ENCODE measurements at places on chromosomes 13 and 19.

DNA sequence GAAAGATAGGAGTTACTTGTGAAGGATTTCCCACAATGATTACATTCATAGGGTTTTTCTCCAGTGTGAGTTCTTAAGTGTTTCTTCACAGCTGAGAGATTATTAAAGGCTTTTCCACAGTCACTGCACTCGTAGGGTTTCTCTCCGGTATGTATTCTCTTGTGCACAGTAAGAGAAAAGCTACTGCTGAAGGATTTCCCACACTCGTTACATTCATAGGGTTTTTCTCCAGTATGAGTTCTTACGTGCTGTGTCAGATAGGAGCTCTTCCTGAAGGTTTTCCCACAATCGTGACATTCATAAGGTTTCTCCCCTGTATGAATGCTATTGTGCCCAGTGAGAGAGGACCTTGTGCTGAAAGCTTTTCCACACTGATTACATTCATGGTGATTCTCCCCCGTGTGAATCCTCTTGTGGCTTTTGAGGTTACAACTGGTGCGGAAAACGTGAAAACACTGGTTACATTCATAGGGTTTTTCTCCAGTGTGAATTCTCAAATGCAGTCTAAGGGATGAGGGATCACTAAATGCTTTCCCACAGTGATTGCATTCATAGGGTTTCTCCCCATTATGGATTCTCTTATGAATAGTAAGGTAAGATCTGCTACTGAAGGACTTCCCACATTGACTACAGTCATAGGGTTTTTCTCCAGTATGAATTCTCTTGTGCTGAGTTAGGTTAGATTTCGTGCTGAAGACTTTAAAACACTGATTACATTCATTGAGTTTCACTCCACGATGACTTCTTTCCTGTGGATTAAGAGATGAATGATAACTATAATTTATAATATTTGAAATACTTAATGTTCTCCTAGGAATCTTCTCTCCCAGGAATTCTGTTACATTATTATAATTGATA is 20.6 kb downstream of the ZNF558 start:
- no peak for DNase-seq

GRCh38 chr19:46718157-46718933 is 1.4 kb upstream of the PRKD2 start:
- peak; percentile 63 for DNase-seq

DNA sequence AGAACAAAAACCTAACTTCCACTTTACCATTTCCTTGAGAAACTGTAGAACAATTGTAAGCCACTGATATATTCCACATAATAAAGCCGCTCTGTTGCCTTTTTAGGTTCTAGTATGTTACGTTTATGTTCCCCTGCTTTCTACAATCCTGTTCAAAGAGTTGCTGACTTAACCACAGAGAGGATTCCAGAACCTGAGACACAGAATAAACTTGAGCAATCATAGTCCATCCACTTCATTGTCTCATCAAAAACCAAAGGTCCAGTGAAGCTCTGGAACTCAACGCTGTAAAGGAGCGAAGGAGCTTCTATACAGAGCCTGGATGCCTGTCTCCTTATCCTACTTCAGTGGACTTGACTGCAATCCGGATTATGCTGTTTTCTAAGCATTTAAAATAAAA is 4.6 kb downstream of the STARD13 start:
- DNase-seq: no peak

DNA sequence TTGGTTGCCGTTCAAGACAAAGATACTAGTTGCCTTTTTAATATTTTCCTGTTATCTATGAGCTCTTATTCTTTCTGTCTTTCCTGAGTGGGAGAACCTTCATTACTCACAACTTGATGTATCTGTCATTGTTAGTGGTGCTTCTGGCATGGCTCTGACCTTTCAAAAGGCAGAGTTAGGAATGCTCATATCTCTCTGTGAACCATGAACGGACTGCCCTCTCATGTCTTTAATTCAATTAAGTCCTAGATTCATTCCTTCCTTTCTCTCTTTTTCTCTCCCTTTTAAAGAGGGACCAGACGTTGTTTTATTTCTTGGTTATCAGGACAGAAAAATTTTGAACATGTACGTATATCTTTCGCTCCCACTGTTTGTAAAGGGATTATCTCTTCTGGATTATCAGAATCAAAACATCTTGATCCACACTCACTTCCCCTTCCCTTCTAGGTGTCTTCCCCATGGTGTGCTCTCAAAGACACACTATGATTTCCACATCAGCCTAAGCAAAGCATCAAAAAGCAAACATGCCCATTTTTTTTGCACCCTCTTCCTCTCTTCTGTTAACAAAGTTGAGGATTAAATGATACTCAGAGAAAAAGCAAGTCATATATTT is 90.3 kb downstream of the LRCH1 start:
- DNase-seq: no peak

DNA sequence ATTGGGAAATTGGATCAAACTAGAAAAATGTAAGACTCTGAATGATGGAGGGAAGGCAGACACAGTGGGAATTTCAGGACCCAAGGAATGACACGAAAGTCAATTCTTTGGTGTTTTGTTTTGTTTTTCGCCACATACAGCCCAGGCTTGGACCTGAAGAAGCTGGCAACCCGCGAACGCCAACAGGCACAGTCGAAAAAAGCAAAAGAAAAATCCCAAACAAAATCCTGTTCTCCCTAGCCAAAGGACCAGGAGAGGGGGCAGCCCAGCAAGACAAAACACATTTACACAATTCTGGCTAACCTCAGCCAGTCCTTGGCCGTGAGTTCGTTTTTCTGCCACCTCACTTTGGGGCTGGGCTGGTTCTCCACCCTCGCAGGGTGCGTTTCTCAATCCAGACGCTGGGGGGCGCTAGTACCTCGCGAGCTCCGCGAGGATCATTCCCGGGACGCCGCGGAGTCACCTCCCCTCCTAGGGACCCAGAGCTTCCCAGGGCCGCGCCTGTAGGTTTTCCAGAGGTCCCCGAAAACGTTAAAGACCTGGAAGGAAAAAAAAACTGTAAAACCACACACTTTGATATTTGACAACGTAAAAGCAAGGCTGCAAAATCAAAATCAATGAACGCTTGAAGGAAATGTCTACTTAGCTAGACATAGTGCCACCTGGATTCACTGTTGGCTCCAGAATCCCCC is 34.9 kb upstream of the TPM4 start:
- peak; percentile 90 for DNase-seq

GRCh38 chr19:35673121-35673804 is 6.9 kb downstream of the UPK1A start:
- no peak for DNase-seq

- DNase-seq: no peak
Observed at GRCh38 chr19:10670876-10671804, 17.0 kb downstream of the ILF3 start.

- no peak for DNase-seq
Observed at GRCh38 chr13:32212421-32212820, 102.7 kb downstream of the ZAR1L start.

- peak; percentile 73 for DNase-seq
Observed at GRCh38 chr19:48752496-48753365, at the start of gene FUT1. Gene FUT1, minus strand, starts transcription at chr19:48752641. Its CDS starts 1,360 bp downstream, at chr19:48751281.

DNA sequence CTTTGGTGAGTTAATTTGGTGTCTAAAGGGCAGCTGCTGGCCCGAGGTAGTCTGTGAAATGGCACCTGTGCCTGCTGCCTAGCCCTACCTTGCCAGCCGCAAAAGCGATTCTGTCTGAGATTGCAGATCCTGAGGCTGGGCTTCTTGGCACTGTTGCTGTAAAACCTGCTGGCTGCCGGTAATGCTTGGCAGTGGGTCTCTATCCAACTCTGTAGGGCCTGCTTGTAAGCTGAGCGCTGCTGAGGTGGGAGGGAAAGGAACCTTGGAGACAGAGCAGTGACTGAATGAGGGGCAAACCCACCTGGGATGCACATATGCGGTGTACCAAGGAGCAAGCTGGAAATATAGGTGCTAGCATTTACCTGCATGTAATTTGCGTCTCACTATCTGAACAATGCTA is 11.7 kb downstream of the LCP1 start:
- DNase-seq: no peak

- no peak for DNase-seq
Observed at GRCh38 chr19:28313633-28314032, 899.3 kb downstream of the UQCRFS1 start.

- DNase-seq: no peak
Observed at GRCh38 chr13:51793570-51794271, 10.2 kb downstream of the DHRS12 start.

DNA sequence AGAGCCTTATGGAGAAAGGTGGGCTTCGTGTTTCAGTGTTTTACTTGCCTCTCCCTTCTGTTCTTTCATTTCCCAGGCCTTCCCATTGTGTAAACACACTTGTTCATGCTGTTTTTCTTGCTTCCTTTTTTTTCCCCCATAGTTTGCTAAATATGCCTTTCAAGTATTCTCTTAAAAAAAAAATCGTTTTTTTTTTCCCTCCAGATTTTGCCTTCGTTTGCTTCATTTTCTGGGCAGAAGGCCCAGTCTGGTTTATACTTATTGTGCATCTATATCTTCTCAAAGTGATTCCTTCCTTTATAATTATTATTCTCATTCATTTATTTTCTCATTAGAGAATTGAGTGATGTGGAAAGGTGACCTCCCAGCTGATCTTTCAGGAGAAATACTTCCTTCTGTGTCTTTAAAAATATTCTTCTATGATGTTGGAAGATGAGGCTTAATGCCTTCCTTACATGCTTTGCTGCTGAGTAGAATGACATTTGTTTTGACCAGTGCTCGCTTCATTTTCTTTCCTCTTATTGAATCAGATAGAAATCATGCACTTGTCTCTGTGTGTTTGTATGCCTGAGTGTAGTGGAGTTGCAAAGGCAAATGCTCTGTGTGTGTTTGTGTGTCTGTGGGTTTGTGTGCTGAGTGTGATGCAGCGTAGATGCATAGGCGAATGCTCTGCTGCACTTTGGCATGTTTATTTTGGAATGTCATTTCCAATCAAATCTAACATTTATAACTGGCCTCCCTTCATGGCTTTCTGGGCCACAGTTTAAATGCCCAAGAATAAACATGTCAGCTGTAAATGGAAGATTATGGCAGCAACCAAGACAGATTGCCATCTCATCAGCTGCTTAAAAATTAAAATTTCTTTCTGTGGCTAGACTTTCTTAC is 591.4 kb downstream of the FGF9 start:
- no peak for DNase-seq

- DNase-seq: peak; percentile 88
Observed at GRCh38 chr19:11324079-11324661, 15.3 kb downstream of the RAB3D start.

- DNase-seq: no peak
Observed at GRCh38 chr19:48739404-48740163, 826 bp downstream of the RASIP1 start.

DNA sequence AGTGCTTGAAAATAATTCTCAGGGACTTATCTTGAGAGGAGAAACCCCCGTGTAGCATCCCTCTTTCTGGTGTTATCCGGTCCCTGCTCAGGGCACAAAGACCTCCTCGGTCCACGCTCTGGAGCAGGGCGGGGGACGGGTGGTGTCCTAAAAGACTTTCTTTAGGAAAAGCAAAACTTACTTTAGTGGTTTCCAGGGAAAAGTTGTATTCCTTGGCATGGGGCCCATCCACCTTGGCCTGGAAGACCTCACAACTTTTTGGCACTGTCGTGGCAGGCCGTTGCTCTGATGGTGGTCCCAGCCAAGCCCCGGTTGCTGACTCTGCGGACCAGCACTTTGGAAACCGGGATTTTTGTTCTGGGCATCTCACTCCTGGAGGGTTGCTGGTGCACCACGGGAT is 2.7 kb downstream of the AMER2 start:
- no peak for DNase-seq

DNA sequence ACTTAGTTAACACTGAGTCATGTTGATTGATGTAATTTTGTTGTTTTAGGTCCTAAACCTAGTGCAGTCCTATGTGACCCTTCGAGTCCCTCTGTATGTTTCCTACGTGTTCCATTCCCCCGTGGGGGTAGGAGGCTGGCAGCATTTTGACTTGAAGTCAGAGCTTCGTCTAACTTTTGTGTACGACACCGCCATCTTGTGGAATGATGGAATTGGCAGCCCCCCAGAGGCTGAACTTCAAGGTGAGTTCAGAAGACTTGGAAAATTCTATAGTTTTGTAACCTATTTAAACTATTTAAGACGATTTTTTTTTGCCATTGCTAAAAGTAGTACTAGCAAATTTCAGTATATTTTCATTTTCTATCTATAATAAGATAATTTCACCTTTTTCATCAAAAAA is 117.9 kb downstream of the STOML3 start:
- DNase-seq: no peak

DNA sequence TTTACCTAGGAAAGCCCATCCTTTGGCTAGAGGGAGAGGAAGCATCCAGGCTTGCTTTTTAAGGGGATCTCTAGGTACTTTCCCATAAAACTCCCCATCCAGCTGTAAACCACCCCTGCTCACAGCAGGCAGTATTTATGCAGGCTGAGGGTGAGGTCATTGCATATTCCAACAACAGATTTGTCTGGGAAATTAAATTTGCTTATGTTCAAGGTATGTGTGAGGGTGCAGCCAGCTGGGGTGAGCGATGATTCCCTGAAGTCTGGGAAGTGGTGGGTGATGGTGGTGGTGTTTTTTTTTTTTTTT is 96.3 kb upstream of the C1QTNF9B start:
- no peak for DNase-seq

- no peak for DNase-seq
Observed at GRCh38 chr13:48155848-48156247, 60.9 kb upstream of the MED4 start.

GRCh38 chr19:45124021-45124420 is 31.0 kb downstream of the PPP1R37 start:
- DNase-seq: no peak

DNA sequence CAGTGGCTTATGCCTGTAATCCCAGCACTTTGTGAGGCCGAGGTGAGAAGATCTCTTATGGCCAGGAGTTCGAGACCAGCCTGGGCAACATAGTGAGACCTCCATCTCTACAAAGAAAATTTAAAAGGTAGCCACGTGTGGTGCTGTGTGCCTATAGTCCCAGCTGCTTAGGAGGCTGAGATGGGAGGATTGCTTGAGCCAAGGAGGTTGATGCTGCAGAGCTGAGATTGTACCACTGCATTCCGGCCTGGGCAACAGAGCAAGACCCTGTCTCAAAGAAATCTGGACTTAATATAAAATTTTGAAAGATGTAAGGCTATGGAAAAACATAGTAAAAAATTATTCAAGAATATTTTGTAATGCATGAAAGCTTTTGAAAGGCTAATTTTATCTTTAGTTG is 65.3 kb upstream of the RNF113B start:
- DNase-seq: no peak

DNA sequence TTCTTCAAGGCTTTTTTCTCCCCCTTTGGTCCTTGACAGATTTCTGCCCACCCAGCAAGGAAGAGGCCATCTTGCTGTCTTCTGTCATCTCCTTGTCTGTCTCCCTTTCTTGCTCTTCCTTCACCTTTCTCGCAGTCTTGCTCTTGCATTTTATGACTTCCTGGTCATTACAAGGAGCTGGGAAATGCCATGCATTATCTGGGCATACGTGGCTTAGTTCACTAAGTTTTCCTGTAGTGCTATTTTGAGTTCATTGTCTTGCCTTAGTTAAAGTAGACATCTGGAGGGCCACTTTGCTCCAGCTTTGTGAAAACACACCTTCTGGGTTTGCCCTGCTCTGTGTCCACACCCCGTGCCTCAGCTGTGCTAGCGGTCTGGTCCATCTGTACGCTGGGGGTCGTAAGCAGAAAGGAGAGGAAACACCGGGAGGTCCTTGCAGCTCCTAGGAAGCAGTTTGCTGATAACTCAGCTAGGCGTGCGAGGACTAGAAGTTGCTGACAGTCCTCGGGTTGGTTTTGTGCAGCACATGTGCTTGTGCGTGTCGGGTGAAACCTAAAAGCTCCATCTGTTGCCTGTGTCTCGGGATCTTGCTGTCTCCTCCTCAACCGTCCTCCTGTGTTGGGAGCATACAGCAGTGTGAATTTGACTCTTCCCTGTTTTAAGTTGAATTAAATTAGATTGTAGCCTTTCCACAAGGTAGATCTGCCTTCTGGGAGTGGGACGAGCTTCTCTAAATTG is 59.4 kb downstream of the ARHGEF7 start:
- DNase-seq: no peak

- no peak for DNase-seq
Observed at GRCh38 chr13:51269039-51269438, 46.8 kb downstream of the FAM124A start.

Measured in colonic mucosa (tissue), 4 donors.